Cardiac atrium fibroblast (primary cell): ENCODE measurements at places on chromosomes 11 and 22. TPM values are rescaled to one million over a fixed set of nuclear protein-coding genes. Genes with fewer than 3 reads are reported as not detected.

Gene TRIM49
- total RNA-seq, result not detected in 2 replicates

Gene MOV10L1
- total RNA-seq, result 2.1 and 3.6 TPM in 2 replicates

Gene ANGPTL5
- total RNA-seq, result not detected in 2 replicates

Gene TPBGL
- 0.16 and 0.18 TPM in 2 replicates for total RNA-seq

Gene TMEM132A
- 17.9 and 77.4 TPM in 2 replicates for total RNA-seq

Gene GGTLC3
- not detected in 2 replicates for total RNA-seq

Gene SCGB1D2
- not detected in 2 replicates for total RNA-seq

Gene ARL2
- 97.5 and 157 TPM in 2 replicates for total RNA-seq

Gene C11orf98
- total RNA-seq, result 57.8 and 68.1 TPM in 2 replicates

Gene BTBD18
- total RNA-seq, result not detected in 2 replicates

Gene NRXN2
- total RNA-seq, result 0.18 and 2.9 TPM in 2 replicates
